ENCODE measurements at places on chromosomes 1 and 21. TPM values are rescaled to one million over a fixed set of nuclear protein-coding genes. Genes with fewer than 3 reads are reported as not detected.

DNA sequence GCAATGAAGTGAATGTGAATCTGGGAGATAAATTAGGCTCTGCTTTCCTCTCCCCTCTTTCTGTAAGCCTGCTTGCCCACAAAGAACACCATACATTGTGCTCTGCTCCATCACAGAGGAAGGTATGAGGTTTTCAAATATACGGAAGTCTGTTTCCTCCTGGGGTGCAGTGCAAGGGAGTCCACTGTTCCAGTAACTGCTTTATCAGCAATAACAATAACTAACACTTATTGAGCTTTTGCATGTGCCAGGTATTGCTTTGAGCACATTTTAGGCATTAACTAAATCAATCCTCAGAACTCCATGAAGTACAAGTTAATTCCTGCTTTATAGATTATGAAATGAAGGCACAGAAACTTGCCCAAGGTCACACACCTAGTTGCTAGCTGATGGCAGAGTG, 10.0 kb downstream of the LTN1 start:
- no peak for DNase-seq
- no peak overlapping the region for H3K27ac ChIP-seq
- no peak overlapping the region for H3K4me3 ChIP-seq
- H3K36me3 ChIP-seq = peaks cover 86% of the 10 kb centered on the region

- H3K4me1 ChIP-seq = no peaks in the 10 kb centered on the region
- no peak for DNase-seq
- H3K4me3 ChIP-seq = no peak overlapping the region
Measured at GRCh38 chr1:92411511-92411910, 75.2 kb downstream of the GFI1 start.

The SLC6A17 gene
- polyA plus RNA-seq = not detected

DNA sequence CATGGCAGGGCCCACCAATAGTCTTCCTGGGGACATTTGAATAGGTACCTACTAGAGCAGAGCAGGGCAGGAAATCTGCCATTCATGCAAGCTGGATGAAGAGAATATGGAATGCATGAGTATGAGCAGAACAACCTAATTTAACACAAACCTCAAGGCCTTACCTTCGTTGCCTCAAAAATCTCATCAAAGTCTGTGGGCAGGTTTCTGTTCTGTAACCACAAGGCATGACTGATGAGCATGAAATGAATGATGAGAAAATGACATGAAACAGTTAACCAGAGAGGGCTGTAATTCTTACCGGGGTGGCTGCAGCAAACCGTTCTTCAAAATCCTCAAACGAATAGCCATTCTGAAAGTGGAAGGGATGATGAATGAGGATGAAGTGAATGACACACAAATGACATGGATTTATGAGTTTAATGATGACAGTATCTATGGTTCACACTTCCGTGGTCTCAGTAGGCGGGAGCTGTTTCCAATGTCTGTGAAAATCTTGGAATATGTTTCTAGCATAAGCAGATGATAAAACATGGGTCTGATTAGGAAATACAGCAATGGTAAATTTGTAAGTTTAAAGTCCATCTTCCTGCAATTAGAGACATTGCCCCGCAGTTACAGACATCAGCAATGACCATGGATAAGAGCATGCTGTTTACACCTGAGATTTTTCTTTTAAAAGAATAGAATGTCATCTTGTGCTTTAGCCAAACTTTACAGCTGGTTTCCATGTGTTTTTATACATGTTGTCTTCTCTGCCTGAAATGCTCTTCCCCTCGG, 67.6 kb upstream of the C8B start:
- H3K4me1 ChIP-seq = no peaks in the 10 kb centered on the region
- H3K27me3 ChIP-seq = no peaks in the 10 kb centered on the region
- H3K27ac ChIP-seq = no peak overlapping the region
- no peak for DNase-seq

The GJC2 gene
- polyA plus RNA-seq = 0.87 TPM
